ENCODE measurements at places on chromosomes 7 and 10. TPM values are rescaled to one million over a fixed set of nuclear protein-coding genes. Genes with fewer than 3 reads are reported as not detected.
A peak's percentile ranks its signal among the peaks of the same experiment; 100 is the strongest.

PDE1C gene
- 17.8 TPM for total RNA-seq

PRF1 gene
- not detected for total RNA-seq

ZNF804B gene
- total RNA-seq = 4.2 TPM

FANK1 gene
- total RNA-seq = 2.5 TPM

ADAMTS14 gene
- total RNA-seq = 0.16 TPM

IDI2 gene
- not detected for total RNA-seq

- no peak for DNase-seq
Observed at GRCh38 chr10:36452851-36453250, 672.5 kb upstream of the ANKRD30A start.

GRCh38 chr10:105797234-105797890, 1156.3 kb downstream of the SORCS3 start:
- no peak for DNase-seq

- peak; percentile 13 for DNase-seq
Observed at GRCh38 chr10:108911814-108912541, 1011.3 kb downstream of the XPNPEP1 start.

DNA sequence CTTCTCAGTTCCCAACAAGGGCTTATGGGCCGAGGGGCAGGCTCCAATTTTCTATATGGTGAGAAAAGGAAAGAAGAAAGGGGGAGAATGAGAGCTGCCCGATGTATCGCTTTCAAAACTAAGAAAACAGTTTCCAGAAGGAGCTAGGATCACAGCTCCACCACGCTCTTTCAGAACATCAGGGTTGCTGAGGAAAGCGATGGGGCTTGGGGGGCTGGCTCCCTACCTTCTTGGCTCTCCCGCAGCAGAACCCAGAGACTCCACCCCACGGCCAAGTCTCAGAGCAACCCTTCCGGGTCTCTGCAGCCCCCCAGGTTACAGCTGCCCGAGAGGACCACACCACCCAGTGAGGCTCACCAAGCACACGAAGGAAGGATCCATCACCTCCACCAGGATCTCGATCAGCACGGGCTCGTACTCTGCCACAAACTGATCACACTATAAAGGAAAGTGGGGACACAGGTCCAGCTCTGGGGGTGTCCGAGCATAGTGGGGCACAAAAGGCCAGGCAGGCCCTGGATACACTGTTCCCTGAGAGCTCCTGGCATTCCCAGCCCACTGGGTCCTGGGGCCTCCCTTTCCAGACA, 32.3 kb downstream of the PSAP start:
- no peak for DNase-seq

- DNase-seq = no peak
Observed at GRCh38 chr10:3060481-3060889, 6.9 kb upstream of the PFKP start.

All from occipital lobe (tissue), 3 donors.